ENCODE measurements at places on chromosomes 1 and 21.

GRCh38 chr1:30610917-30611316 lies 112.5 kb downstream of the MATN1 start:
- DNase-seq: no peak

DNA sequence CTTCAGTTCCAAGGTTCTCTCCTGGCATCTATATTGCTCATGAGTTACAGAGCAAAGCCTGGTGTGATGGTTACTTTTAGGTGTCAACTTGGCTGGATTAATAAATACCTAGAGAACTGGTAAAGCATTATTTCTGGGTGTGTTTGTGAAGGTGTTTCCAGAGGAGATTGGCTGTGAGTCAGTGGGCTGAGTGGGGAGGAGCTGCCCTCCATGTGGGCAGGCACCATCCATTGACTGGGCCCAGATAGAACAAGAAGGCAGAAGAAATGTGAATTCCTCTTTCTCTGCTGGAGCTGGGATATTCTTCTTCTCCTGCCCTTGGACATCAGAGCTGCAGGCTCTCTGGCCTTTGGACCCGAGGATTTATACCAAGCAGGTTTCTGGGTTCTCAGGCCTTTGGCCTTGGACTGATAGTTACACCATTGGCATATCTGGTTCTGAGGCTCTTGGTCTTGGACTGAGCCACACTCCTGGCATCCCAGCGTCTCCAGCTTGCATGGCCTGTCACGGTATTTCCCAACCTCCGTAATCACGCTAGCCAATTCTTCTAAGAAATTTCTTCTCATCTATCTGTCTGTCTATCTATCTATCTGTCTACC lies 44.5 kb downstream of the B3GALT5 start:
- DNase-seq: no peak

DNA sequence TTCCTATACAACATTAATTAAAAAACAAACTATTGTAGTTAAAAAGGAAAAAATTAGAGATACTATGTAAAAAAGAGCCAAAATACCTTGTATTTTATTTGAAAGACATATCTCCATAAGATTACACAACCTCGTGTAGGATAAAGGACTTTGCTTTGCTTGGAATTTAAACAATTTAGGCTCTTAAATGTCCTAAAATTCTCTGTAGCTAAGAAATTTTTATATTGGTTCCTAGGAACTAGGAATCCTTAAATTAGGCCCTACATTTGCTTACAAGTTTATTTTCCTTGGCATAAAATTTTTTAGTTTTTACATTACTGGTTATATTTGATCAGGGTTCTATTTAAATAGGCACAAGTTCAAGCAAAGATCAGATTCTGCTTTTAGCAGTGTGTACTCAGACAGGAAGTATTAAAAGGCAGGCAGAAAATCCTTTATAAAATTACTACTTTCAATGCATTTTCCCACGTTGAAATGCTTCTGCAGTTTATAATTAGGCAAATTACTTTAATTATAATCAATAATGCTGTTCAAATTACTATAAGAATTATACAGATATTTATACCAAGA lies 3.4 kb upstream of the ANGPTL3 start:
- DNase-seq: no peak

DNA sequence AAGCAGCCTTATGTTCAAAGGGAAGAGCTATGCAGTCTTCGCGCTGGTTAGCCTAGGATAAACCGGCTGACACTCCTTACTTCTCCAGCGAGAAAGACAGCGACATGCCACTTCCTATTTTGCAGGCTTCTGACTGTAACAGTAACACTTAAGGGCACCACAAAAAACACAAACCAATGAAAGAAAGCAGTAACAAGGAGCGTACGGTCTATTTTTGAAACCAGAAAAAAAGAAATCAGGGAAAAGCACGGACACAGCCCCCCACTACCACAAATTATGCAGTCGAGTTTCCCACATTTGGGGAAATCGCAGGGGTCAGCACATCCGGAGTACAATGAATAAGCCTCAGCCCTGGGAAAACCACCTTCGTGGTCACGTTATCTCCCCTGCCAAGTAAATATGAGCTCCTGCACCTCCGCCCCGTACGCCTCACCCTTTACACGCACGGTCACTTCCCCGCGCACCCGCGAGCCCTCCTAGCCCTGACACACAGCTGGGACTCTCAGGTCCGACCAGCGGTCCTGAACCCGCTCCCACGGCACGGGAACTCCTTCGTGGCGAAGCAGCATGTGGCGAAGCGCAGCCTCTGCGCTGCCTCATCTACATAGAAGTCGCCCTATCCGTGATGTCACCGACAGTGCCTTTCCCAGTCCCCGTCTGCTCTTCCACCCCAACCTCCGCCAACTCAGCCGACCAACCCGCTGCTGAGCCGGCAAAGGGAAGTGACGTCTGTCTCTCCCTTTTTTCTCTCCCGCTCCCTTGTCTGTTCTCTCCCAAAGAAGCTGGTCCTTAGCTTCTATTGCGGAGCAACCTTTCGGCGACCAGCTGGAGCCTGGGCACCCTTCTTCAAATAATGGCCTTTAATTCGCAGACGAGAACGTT lies 40.9 kb upstream of the PPIAL4F start:
- DNase-seq: peak; percentile 50

GRCh38 chr1:213110349-213111300 lies 59.6 kb downstream of the RPS6KC1 start:
- DNase-seq: no peak

- DNase-seq: no peak
These were observed 24.8 kb downstream of the LHX4 start for GRCh38 chr1:180254854-180255253.

DNA sequence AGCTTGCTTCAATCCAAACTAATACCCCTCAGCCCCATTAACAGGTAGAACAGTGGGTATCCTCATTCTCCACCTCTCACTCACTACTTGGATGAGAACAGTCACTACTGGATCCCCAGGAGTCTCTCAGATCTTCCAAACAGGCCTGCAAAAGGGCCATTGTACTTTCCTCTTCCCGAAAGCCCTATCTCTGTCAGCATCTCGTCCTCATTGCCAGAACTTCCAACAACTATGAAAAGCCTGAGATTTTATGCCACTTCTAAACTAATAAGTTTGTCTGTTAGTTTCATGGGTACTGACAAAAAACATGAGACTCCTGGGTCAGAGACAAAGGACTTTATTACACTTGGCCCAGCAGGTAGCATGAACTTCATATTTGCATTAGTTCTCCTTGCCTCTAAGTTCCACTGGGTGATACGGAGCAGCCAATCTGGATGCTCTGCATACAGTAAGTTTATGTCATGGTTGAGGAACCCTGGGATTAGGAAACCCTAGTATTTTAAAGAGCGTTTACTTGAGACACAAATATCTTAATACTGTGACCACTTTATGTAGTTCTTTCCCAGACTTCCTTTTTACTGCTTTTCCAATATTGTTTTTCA lies 38.1 kb downstream of the VANGL2 start:
- no peak for DNase-seq

DNA sequence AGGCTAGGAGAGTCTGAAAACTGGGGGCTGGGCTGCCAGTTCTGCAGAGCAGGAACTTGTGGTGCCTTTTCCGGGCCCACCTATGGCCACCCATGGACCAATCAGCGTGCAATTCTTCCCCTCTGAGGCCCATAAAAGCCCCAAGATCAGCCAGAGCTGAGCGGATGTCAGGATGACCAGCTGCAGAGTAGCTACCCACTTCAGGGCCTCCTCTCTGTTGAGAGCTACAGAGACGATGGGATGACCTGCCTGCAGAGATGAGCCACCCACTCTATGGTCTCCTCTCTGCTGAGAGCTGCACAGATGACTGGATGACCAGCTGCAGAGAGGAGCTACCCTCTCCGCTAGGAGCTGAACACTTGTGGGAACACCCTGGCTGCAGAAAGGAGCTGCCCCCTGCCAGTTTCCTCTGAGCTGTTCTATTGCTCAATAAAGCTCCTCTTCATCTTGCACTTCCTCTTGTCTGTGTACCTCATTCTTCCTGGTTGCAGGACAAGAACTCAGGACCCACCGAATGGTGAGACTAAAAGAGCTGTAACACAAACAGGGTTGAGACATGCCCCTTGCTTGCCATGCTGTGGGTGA lies 12.8 kb upstream of the AADACL4 start:
- DNase-seq: no peak

DNA sequence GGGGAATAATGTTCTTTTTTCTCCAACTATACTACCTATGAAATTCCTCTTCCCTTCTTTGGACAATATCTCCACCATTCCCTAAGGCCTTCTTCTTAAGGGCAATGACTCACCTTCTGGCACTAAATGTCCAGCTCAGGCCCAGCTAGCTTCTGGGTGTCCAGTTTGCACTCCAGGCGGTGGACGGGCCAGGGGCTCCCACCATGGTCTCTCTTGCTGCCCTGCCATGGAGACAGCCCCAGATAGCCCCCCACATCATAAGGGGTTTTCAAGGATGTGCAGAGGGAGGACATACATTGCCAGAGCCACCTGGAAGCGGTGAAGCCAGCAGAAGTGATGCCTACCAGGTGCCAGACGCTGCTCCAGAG lies 43.8 kb downstream of the C1orf198 start:
- no peak for DNase-seq

GRCh38 chr1:65009724-65010420 lies 43.5 kb upstream of the JAK1 start:
- no peak for DNase-seq

DNA sequence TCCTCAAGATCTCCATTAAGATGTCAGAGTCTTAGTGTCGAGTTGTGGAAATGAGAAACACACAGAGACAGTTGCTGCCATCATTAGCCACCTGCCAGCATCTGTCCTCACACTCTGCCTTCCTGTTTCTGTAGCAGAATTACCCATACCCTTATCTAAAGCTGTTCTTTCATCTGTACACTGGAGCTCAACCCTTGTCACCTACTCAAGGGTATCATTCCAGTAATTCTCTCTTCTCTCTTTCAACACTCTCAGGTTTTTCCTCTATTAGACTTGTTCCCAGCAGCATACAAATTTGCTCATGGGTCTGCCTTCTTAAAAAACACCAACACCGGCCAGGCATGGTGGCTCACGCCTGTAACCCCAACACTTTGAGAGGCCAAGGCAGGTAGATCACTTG lies 27.4 kb upstream of the RNF2 start:
- DNase-seq: no peak

DNA sequence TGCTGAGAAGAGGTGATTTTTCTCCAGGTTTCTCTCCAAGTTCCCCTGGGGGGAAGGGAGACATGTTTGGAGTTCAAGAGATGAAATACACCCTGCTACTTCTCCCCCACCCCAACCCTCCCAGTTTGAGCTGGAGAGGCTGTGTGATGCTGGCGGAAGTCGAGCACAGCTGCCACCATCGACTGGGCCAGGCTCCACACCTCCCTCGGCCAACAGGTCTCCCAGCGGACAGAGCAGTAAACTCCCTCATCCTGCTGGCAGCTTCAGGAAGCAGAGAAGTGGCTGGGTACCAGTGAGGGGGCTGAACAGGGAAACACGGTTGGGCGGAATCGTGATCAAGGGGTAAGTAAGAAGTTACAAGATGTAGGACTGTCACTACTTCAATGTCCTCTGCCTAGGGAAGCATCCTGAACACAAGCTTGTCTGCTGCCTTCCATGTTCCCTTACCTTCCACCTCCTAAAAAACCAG lies 6.6 kb upstream of the NHLH1 start:
- no peak for DNase-seq

GRCh38 chr1:114075546-114076242 lies 78.0 kb downstream of the SYT6 start:
- no peak for DNase-seq

DNA sequence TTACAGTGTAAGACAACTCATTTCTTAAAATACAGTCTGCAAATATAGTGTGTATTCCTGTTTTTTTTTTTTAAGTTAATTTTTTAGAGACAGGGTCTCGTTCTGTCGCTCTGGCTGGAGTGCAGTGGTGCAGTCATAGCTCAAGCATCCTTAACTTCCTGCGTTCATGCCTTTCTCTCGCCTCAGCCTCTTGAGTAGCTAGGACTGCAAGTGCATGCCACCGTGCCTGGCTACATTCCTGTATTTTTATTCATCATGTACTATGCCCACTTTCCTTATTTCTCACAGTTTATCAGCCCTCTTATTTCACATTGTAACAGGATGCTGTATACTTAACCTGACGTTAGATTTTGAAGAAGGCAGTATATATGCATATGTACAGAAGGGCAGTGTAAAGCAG lies 26.7 kb downstream of the MIER1 start:
- no peak for DNase-seq

- no peak for DNase-seq
These were observed 12.3 kb downstream of the C1orf94 start for GRCh38 chr1:34188985-34189384.

DNA sequence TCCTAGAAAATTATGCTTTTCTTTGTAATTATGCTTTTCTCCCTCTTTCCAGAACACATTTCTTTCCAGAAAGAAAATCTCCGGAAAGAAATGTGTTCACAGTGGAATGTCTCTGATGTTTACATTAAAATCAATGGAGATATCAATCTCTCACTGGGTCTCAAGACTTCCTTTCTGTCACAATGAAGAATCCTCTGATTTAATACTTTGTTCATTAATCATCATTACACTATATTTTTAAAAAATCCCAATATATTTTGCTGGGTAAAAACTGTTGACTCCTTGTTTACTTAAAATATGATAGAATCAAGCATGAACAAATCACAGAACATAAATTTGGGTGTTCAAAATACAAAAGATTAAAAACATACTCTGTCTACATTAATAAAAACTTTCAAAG lies 26.3 kb upstream of the TGFBR3 start:
- DNase-seq: no peak

GRCh38 chr1:169529068-169529642 lies 43.4 kb upstream of the SLC19A2 start:
- no peak for DNase-seq

DNA sequence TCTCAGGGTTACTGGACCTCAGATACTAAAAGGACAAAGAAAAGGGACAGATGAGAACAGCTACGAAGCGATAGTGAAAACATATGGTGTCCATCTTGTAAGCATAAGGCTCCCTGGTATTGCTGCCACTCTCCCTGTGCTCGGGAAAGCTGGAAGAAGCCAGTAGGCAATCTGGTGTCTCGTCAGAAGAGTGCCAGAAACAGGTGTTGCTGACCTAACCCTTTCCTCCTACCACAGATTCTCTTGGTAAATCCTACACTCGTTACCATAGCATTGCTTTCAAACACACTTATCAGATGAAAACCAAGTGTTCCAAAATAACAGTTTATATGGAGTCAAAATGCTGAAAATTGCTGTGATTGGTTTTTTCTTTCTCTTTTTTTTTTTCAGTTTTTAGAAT lies 146.3 kb downstream of the NRIP1 start:
- DNase-seq: no peak

GRCh38 chr1:171263901-171264300 lies 15.6 kb downstream of the FMO1 start:
- no peak for DNase-seq
